DMS79 treated with DMSO at 0.1 percent for 48 hours (cell line): ENCODE measurements at places on chromosomes 11 and 22.

- DNase-seq, result no peak
These were observed 1.0 kb downstream of the KIAA1671 start for GRCh38 chr22:24953384-24954113.

GRCh38 chr22:28773461-28773867 lies 969 bp downstream of the CCDC117 start:
- DNase-seq, result no peak

GRCh38 chr22:23837496-23837859 lies 1.3 kb downstream of the DERL3 start:
- DNase-seq, result no peak

DNA sequence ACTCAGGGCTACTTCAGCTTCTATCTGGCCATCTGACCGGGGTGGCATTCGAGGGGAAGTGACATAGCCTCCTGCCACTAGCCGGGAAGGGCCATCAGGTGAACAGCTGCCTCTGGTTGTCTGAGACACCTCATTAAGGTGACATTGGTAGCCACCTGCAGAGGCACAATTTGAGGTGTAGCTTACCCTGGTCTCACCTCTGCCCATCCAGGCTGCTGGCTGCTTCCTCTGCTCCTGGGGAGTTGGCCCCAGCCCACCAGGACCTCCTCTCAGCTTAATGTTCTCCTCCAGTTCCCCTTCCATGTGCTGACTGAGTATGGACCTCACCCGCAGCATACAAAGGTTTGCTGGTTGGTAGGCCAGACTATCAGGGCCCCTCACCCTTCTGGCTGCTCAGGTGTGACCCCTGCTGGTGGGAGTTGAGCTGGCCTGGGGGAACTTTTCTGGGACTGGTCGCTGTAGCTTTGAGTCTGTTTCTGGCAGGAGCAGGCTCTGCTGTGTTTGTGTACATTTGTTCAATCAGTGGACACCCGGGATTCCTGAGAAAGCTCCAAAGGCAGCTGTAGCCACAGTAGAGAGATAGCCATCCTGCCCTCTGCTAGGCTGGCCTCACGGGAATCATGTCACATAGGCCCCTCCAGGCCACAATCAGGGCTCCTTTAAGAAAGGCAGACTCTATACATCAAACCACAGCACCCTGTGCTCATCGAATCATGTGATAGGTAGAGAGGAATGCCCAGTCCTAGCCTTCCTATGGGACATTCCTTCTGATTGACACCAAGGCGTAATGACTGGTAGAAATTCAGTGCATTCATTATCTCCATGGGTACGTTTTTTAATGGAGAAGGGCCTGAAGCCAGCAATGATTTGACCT lies 295.1 kb upstream of the PLET1 start:
- DNase-seq, result no peak

DNA sequence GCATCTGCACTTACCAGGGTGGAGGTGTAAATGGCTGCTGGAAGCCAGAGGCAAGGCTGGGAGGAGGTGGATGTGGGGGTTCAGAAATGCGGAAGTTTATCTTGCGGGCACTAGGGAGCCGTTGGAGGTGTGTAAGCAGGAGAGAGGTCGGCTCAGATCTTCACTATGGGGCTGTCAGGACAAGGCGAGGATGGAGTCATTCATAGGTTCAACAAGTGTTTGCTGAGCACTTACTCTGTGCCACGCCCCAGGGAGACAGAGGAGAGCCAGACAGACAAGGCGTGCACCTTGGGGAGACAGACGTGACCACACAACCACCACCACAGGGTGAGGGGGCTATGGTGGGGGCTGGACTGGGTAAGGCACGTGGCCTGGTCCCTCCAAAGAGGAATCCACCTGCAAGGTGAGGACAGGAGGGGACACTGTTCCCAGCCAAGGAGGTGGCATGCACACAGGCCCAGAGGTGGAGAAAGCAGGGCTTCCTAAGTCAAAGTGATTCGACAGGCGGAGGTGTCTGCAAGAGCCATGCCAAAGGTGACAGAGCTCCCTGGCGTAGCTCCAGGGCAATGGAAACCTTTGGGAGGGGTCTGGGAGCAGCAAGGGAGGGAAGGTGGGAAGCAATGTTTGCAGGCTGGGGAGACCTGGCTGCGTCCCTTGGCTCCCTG lies 30.8 kb upstream of the TCF20 start:
- no peak for DNase-seq

DNA sequence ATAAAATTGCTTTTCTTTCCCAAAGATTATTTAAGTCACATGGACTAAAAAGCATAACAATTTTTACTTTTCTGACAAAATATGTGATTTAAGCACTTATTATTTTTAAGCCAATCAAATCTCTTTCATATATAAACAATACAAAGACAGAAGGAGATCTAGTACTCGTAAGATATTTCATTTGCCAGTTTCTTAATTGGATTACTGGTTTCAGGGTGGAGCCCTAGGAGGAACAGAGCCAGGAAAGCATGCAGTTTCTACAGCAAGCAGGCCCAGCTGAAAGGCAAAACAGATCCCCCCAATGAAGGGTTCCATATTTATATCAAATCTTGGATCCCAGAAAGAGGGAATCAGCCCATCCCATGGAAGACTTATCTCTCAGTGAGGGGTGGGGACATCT lies 177.0 kb downstream of the KIF18A start:
- DNase-seq, result no peak

GRCh38 chr11:131430473-131431208 lies 60.2 kb downstream of the NTM start:
- peak; percentile 15 for DNase-seq

- peak; percentile 26 for DNase-seq
These were observed 667 bp downstream of the ACCS start for GRCh38 chr11:44066732-44067141.

GRCh38 chr22:42959576-42960509 lies 55.1 kb downstream of the PACSIN2 start:
- no peak for DNase-seq

GRCh38 chr11:17561111-17561415 lies 14.0 kb downstream of the OTOG start:
- DNase-seq, result no peak

GRCh38 chr11:68950270-68950669 lies 30.5 kb downstream of the MRGPRD start:
- DNase-seq, result no peak

GRCh38 chr22:32312748-32313147 lies 44.9 kb upstream of the RFPL3 start:
- no peak for DNase-seq

- DNase-seq, result no peak
These were observed 32.7 kb downstream of the SLC35F2 start for GRCh38 chr11:107825875-107826274.

- DNase-seq, result no peak
These were observed 126.9 kb downstream of the APIP start for GRCh38 chr11:34789196-34789834.

DNA sequence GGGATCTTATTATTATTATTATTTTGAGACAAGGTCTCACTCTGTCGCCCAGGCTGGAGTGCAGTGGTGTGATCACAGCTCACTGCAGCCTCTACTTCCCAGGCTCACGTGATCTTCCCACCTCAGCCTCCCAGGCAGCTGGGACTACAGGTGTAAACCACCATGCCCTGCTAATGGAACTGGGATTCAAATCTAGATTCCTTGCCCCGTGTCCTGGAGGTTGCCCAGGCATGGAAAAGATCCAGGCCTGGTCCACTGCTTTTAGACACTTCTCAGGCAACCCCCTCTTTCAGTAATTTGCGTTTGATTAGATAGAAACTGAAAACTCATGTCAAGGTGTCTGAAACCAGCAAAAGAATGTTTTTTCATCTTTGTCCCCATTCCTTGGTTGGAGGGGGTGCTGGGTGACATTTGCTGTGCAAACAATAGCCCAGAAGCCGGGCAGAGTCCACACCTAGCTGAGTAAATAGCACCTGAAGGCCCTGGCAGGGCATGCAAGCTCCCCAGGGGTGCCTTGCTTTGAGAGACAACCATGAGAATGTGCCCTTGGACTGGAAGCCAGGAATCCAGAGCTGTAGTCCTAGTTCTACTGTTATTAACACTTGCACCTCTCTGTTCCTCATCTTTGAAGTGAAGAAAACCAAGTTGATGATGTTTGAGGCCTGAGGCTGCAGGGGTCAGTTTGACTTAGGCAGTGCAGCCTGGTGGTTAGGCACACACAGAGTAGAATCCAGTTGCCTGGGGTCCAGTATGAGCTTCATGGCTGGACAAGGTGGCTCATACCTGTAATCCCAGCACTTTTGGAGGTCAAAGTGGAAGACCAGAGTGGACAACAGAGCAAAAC lies 19.1 kb upstream of the XBP1 start:
- DNase-seq, result no peak

- peak; percentile 47 for DNase-seq
These were observed 57.5 kb downstream of the BTG4 start for GRCh38 chr11:111454561-111455192.

DNA sequence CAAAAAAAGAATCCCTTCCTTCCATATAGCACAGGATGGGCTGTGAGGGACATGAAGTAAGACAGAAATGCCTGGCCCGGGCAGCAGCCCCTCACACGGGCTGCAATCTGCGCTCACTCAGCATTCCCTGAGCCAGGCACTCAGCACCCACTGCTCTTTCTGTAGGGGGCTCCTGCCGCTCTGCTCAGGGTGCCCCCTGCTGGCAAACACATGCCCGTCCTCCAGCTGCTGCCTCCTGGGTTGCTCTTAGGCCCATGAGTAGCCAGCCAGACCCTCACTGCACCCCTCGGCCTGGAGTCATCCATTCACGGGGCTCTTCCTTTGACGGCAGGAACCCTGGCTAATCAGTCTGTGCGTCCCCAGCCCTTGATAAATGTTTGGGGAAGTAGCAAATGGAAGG lies 6.9 kb downstream of the MCAT start:
- DNase-seq, result no peak

DNA sequence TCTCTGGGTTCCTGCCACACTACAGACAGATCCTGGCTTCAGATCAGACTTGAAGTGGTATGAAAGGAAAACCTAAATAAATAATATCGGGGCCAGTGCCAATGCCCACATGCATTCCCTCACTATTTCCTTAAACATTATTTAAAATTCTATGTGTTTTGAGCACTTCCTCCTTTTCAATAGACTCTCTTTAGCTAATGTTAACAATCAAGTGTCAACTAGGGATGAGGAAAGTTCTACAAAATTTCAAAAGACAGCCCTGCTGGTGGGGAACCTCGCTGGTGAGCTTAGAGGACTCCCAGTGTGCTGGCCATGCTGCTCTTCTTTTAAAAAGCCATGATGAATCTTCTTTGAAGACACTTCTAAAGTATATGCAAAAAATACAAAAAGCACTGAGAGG lies 87.5 kb downstream of the ENTHD1 start:
- no peak for DNase-seq

- DNase-seq, result no peak
These were observed 87.4 kb downstream of the TRMU start for GRCh38 chr22:46422896-46423295.

GRCh38 chr11:1202776-1203504 lies 19.9 kb upstream of the MUC5B start:
- DNase-seq, result no peak

- no peak for DNase-seq
These were observed 585.4 kb downstream of the SOX6 start for GRCh38 chr11:15770798-15771414.

DNA sequence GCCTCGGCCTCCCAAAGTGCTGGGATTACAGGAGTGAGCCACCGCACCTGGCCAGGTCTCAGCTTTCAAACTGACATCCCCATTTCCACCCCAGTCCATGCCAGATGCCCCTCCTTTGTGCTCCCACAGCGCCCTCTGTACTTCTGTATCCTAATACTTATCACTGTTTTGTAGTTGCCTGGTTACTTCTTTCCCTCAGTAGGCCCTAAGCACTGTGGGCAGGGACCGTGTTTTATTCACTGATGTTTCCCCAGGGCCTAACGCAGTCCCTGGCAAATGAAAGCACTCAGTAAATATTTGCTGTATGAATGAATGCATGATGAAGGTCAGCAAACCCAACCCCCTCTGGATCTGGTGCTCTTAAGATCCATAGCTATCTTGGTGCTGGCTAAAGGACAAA lies 2.2 kb upstream of the TRIM3 start:
- no peak for DNase-seq

GRCh38 chr11:134069426-134070341 lies 812 bp downstream of the JAM3 start:
- peak; percentile 49 for DNase-seq

- DNase-seq, result no peak
These were observed 838 bp downstream of the WNT11 start for GRCh38 chr11:76205252-76206076.

DNA sequence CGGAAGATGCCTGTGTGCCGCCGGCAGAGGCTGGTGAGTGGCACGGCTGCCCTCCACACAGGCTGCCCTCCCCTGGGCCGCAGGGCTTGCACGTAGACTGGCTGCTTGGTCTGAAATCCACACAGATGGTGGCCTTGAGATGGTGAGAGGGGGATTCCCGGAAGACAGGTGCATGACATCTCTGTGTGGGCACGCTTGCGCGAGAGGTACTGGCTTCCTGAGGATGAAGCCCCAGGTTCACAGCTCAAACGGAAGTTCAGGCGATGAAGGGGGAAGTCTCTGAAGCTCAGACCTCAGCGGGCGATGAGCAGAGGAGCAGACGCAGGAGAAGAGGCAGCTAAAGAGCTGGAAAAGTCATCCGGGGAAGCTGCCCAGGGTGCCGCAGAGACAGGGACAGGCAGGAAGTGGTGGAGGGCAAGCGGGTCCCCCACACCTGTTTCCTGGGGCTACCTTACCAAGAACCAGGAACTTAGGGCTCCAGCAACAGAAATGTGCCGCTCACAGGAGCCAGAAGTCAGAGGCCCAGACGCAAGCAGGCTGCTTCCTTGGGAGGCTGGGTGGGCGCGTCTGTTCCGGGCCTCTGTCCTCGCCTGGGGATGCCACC lies 7.2 kb downstream of the CRELD2 start:
- DNase-seq, result no peak

DNA sequence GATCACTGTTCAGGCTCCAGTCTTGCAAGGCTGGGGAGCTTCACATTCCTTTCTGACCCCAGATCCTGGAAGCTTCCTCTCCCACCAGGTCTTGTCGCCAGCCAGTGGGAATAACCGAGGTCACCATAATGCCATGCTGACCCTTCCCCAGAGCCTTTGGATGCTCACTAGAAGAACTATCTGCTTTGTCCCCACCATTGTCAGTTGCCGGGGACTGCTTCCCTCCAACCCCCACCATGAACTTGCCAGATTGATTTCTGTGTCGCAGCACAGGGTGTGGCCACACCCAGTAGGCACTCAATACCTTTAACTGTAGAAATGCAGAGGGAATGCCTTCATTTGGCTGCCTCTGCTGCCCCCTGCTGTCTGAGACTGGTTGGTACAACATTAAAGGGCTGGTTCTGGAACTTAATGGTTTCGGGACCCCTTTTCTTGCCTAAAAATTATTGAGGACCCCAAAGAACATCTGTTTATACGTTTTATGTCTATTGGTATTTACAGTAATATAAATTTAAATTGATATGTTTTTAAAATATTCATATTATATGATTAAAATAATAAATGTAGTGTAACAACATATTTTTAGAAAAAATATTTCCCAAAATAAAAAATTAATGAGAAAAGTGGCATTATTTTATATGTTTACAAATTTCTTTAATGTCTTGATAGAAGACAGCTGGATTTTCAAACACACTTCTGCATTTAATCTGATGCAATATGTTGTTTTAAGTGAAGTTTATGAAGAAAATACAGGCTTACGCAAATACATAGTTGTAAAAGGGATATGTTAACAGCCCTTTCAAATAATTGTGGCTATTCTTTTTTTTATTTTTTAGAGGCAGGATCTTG lies 6.7 kb upstream of the GDPD5 start:
- peak; percentile 84 for DNase-seq

- no peak for DNase-seq
These were observed 9.1 kb downstream of the LINC01488 start for GRCh38 chr11:69490516-69490915.
